CD4-positive, alpha-beta T cell treated with Interleukin-4 for 4 hours (primary cell): ENCODE measurements at places on chromosomes 4 and X.
A peak's percentile ranks its signal among the peaks of the same experiment; 100 is the strongest.

DNA sequence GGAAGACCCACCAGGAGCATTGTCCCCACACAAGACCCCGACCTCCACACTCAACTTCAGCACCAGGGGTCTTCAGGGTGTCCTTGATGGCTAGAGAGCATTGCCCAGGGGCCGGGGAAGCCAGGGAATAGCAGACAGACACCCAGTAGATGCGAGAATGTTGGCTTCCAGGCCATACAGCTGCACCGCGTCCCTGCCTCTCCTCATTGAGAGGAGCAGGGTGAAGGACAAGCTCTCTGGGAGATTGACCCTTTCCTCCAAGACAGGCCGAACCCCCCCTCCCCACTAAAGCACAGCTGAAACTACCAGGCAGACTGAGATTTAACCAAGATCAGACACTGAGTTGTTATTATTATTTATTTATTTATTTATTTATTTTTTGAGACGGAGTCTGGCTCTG, 42.6 kb upstream of the SLC25A4 start:
- DNase-seq = no peak

DNA sequence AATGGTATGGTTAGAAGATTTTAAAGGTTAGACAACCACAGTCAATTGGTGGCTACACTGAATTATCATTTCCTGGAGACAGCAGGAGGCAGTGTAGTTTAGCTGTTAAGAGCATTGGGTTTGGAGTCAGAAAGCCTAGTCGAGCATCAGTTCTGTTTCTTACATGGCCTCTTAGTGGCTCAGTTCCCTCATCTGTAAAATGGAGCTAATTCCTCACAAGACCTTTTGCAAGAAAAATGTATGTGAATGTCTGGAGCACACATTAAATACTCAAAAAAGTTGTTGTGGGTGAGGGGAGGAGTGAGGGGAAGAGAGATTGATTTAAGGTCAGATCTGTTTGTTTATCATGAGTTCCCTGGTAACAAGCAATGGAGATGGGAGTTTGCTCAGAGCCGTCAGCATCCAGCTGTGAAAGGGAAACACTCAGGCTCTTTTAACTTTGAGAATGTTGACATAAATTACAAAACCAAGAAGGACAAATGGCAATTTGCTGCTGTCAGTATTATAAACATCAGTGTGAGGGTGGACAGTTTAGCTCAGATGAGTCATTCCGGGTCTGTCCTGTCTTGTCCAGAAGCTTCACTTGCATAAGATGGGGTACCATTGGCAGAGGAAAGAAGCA, 98.2 kb upstream of the PGRMC2 start:
- no peak for DNase-seq

DNA sequence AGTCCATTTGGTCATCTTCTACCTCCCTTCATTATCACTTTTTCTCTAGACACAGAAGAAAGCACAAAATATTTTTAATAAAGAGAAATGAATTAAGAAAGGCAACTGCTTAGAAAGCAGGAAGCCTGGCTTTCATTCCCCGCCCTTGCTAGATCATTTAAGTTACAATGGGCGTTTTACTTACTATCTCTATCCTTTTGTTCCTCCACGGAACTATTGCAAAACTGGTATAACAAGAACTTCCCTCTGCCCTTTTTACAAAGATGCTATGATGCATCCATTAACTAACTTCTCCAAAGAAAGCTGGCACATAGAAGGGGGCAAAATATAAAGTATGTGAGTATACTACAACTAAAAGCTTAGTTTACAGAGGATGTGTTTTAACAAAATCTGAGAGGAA, 434.5 kb upstream of the FTHL17 start:
- DNase-seq = no peak

DNA sequence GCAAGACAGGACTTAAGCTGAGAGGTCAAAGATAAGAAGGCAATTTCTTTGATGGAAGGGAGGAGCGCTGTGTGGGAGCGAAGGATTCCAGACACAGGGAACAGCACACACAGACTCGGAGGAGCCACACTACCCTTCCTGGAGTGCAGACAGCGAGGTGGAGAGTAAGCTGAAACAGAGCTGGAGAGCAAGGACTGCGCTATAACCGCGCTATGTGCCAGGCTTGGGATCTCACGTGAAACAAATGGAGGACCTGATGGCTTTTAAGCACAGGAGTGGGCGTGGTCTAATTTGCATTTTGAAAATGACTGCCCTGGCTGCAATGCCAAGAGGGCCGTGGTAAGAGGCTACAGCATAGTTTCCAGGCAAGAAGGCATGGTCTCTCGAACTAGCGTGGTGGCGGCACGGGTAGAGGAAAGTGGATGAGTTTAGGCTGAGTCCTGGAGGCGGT, 113.9 kb upstream of the SORBS2 start:
- DNase-seq = no peak

GRCh38 chrX:15939737-15940136, 85.1 kb upstream of the AP1S2 start:
- peak; percentile 2 for DNase-seq

GRCh38 chrX:47380268-47380667, 9.9 kb downstream of the ZNF157 start:
- peak; percentile 84 for DNase-seq

DNA sequence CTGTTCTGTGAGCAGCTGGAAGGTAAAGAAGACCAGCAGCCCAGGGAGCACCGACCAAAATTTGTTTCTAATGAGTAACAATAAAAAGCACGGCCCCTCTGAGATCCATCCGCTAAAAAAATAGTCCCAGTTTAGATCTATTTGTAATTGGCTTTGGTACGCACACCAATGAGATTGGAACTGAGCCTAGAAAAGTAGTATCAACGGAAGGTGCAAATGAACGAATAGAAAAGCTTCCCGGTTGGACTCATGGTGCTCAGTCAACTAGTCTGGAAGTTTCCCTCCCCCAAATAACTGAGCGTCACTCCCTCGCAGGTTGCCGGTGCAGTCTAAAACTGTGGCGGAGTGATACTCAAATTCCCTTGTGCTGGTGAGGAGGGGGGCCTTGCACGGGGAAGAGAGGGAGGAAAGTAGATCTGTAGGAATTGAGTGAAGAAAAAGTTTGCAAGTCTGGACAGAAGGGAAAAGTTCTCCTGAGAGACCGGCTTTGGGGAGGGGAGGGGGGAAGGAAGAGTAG, at the start of gene COL4A5:
TSS of gene COL4A5 (plus strand) at position 413 of the 517 bp plus-strand sequence. CDS start 288 bp downstream, outside the sequence.
- DNase-seq = no peak

DNA sequence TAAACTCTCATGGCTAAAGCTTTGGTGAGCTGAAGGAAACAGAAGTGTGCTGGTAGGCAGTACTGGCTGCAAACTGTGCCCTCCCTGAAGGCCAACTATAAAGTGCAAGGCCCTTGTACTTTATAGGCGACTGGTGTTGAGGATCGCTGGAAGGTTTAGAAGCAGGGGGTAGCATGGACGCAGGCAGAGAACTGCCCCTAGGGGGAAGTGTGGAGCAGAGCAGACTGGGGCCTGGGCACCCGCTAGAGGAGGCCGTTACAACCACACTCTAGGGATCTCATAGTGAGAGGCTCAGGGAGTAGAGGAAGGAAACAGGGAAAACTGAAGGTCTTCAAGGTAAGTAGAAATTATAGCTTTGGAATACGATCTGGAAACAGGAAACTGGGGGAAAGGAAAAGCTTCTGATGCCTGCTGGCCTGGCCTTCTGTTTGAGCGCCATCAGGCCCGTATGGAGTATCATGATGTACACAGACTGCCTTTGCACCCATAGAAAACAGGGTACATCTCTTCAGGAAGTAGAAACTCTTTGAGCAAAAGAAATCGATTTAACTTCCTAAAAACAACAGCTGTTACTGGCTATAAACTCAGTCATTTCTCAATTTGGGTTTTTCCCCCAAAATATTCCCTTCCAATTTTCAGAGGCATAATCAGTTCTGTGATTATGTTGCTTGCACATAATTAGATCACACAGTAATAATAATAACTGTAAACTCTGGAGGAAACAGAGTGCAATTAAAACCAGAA, 23.9 kb upstream of the TMSB4X start:
- DNase-seq = peak; percentile 79

GRCh38 chr4:69485130-69485529, 10.6 kb downstream of the UGT2B4 start:
- no peak for DNase-seq

GRCh38 chr4:156475322-156475721, 496.3 kb downstream of the PDGFC start:
- no peak for DNase-seq

- no peak for DNase-seq
These were observed 11.6 kb downstream of the THAP6 start for GRCh38 chr4:75525910-75526309.

GRCh38 chrX:584572-584971, 46.0 kb upstream of the SHOX start:
- no peak for DNase-seq

- no peak for DNase-seq
These were observed 4.3 kb downstream of the GIMD1 start for GRCh38 chr4:106364282-106364681.

DNA sequence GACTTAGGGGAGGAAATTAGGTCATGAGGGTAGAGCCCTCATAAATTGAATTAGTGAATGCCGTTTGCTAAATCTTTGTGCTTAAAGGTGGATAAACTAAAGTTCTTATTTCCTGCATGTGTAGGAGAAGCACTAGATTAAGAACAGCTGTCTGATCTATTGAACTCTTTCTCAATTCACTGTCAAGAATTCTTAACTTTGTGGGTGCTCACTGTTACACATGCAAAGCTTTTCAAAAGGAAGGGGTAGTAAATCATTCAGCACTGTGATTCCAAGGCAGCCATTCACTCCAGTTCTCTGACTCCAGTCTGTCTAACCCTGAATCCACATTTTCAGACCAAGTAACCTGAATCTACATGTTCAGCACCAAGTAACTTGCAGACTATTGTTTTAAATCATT, 1520.1 kb downstream of the PCDH18 start:
- no peak for DNase-seq

DNA sequence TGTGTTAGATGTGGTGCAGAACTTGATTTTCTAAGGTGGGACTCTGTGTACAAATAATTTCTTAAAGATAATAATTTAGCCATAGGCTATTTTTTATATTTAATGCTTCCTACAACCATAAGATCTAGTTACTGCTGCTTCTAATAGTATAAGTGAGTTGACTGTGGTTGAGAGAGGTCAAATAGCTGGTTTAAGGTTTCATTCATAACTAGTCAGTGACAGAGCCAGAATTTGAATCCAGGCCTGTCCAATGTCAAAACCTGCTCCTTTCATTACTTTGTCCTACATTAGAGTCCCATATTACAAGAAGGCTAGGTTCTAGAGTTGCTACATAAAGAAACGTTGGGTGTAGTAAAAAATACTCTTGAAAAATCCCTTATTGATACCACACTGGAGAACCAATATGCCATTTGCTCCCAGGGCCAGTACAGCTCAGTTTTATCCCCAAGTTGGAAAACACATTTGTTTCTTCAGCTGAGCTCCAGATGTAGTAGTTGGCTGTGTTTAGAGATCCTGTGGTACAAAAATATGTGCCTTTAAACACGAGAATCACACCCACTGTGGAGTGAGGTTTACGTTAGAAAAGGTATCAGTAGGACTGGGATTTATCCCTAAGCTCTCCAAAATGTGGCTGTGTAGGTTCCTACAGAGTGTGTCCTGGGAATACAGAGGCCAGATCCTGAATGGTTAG, 84.3 kb downstream of the REPS2 start:
- no peak for DNase-seq

- DNase-seq = no peak
These were observed 53.8 kb downstream of the HADH start for GRCh38 chr4:108043526-108043925.

DNA sequence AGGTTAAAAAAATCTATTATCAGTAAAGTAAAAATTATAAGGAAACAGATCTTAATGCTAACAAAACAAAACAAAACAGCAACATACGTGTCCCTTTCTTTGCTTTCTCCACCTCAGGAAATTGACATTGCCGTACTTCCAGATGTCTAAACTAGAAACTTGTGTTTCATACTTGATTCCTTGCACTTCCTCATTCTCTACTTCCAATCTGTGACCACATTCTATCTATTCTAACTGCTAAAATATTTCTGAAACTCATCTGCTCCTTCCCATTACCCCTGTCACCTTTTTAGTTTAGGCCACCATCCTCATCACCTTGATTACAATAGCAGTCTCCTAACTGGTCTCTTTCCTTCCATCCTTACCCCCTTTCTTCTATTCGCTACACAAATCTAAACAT, 22.5 kb upstream of the RPA4 start:
- DNase-seq = no peak

DNA sequence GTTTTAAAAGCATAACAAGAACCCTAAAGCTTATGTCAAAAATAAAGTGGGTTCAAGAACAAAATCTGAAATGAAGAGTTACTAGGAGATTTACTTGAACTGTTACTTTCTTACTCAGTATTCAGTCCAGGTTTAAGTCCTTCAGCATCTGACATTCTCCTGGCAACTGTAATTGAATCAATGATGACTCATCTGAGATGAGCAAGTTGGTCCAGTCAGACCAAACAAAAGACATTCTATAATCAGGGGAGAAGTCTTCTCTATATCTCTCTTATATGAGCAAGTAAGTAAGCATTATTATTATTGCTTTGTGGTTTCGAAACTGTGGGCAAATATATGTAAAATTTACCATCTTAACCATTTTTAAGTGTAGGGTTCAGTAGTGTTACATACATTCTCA, 34.6 kb downstream of the MAP9 start:
- DNase-seq = no peak

- no peak for DNase-seq
These were observed 1511.1 kb downstream of the TECRL start for GRCh38 chr4:62898115-62898514.

GRCh38 chr4:175716961-175717360, 95.1 kb downstream of the GPM6A start:
- DNase-seq = no peak

GRCh38 chrX:41382714-41383645, 49.0 kb downstream of the DDX3X start:
- peak; percentile 89 for DNase-seq

DNA sequence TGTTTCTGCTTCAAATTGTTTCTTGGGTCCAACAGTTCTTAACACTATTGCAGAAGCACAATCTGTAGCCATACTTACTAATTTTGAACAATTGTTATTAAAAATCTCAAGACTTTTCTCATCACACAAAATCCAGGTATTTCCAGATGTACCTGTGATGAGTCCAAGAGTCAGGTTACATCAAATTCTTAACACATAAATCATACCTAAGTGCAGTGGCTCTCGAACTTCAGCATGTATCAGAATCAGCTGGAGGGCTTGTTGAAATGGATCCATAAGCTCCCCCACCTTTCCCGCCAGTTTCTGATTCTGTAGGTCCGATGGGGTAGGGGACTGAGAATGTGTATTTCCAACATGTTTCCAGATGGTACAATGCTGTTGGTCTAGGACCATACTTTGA, 10.6 kb downstream of the FAM120C start:
- no peak for DNase-seq

- peak; percentile 22 for DNase-seq
These were observed 101.3 kb downstream of the TBL1X start for GRCh38 chrX:9566150-9566621.

GRCh38 chr4:169984173-169984572, 42.0 kb downstream of the MFAP3L start:
- DNase-seq = no peak

DNA sequence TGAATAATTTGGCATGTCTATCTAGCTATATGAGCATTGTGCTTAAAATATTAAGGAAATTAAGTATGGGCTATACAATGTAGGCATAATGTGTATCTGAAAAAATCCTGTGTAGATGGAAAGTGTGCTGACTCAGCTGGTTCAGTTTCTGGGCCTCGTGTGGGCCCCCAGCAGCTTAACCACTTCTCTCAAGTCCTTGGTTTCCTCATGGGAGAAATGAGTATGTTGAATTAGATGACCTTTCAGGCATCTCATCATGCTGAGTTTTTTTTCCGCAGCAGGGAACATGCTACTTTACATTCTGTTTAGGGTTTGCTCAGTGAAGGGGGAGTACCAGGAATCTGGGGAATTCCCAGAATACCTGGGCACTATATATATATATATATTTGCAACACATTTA, 30.5 kb downstream of the RHOH start:
- DNase-seq = peak; percentile 63
